ENCODE measurements at places on chromosomes 6 and 20.

DNA sequence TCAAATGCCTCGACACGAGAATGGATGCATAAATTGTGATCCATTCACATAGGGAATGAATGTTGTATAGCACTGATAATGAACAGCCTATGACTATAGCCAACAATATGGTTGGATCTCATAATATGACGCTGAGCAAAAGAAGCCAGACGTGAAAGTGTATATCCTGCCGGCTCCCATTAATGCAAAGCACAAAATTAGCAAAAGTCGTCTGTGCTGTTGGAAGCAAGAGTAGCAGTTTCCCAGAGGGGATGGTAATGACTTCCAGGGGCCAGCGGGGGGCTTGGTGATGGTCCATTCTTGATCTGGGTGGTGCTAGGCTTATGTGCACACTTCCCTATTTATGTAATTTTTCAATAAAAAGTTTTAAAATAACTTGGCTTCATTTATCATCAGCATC lies 1.0 kb upstream of the TAGAP start:
- no peak for DNase-seq

- no peak for DNase-seq
Measured at GRCh38 chr6:113631666-113632065, 225.5 kb upstream of the MARCKS start.

GRCh38 chr20:18440403-18440802 lies 26.4 kb downstream of the DZANK1 start:
- no peak for DNase-seq

DNA sequence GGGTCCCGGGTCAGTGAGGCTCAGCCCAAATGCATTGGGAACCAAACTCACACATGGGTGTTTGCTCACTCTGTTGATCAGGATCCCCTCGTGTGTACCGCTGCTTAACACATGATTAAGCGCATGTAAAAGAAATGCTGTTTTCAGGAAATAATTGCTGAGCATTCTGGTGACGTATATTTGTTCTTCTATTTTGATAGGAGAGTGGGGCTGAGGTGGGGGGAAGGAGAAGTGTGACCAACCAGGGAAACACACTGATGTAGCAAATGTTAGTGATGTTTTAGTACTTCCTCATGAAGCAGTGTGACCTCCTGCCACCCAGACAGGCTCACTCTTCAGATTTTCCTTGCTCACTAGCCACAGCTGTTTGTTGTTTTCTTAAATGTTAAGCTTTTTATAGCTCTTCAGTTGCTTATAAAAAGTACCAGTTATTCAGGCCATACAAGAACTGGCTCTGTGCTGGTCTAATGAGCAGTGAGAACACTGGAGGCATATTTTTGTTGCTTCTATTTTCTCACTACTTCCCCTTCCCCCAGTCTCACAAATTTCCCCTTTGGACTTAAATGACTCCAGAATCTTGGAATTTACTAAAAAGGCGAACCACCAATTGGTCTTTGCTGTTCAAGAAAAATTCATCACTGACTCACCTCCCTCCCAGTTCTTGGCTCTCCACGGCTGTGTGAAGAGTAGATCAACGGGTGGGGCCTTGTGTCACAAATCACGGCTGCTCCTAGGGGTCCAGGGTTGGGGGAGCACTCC lies 79.2 kb upstream of the BACH2 start:
- DNase-seq = no peak

GRCh38 chr6:165999279-165999678 lies 168.4 kb downstream of the TBXT start:
- no peak for DNase-seq

DNA sequence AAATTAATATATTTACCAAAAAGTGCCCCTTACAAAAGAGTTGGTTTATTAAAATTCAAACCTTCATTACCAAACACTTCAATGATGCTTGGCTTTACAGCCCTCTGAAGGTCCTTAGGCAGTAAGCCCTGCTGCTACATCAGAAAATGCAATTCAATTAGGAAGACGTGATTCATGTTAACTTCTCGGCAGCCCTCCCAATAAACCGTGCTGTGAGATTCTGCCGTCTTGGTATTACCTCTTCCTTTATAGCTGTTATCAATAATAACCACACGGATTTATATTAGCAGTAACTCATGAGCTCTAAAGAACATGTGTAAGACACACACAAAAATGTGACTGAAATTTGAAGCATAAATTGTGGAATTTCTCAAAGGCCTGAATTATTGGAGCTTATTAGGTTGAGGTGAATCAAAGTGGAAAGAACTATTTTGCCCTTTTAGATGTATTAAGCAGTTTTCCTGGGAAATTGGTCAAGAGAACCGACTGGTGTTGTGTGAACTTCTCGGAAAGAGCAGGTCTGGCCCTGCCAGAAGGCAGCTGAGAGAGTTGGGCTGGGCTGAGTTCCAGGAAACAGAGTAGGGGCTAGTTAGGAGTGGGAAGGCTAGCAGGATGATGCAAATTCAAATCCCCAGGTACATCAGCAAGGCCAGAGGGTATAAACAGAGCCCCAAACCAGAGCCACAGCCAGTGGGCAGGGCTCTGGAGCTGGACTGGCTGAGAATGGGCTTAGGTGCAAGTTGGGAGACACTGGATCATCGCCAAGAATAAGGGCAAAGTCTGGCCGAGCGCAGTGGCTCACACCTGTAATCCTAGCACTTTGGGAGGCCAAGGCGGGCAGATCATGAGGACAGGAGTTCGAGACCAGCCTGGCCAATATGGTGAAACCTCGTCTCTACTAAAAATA lies 33.1 kb downstream of the FGD2 start:
- DNase-seq = no peak
